ENCODE measurements at places on chromosomes 7 and 10.

GRCh38 chr10:27701938-27702537, 43.6 kb downstream of the MKX start:
- no peak for DNase-seq

DNA sequence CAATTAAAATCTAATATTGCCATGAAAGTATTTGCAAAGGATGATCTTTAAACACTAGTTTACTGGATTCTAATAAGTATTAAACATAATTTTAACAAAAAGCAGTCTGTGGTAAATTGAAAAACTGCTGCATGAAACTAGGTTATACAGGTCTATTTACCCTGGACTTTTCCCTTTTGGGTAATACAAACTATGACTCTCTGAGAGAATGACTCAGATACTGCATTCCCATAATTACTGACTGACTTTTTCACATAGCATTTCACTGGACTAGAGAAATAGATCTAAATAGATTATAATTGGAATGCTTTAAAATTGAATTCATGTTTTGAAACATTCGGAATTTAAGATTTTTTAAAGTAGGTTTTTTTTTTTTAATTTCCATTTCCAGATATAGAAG, 395.7 kb downstream of the THSD7A start:
- no peak for DNase-seq

DNA sequence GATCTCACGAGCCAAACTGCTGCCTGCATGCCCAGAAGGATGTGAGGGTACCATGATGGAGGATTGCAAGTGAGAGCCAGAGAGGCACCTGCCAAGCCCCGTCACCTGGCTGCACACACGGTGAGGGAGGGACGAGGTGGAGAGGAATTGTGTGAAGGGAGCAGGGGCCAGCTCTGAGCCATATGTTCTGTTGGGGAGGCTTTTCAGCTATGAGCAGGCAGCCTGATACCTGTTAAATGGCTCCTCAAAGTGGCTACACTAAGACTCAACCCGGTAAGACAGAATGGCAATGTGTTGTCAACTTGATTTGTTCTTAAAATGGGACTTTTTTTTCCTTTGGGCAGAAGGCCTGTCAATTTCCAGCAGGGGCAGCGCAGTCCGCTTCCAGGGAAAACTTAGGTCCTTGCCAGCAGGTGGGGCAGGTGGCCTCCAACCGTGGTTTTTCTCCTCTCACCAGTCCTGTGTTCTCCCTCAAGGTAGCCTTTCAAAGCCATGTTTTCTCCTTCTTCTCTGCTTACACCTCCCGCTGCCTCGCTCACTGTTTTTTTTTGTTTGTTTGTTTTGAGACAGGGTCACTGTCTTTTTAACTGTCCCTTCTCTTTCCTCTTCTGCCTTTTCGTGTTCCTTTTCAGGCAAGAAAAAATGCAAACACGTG, 57.7 kb upstream of the ZNRF2 start:
- DNase-seq: no peak

DNA sequence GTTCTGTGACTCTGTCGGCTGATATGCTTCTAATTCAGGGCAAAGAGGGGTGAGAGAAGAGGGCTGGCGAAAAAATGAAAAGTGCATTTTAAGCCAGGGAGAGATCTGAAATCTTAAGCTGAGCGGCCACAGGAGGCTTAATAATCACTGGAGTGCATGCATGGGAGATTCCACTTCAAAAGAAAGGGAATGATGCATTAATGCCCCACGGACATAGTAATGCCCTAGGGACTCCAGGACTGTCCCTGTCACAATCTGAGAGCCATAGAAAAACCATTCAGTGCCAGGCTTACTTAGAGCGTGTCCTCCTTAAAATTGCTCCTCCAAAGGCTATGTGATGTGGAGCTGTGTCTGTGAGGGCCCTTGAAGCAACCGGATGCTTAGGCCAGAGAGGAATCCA, 75.1 kb downstream of the NHLRC2 start:
- DNase-seq: no peak

DNA sequence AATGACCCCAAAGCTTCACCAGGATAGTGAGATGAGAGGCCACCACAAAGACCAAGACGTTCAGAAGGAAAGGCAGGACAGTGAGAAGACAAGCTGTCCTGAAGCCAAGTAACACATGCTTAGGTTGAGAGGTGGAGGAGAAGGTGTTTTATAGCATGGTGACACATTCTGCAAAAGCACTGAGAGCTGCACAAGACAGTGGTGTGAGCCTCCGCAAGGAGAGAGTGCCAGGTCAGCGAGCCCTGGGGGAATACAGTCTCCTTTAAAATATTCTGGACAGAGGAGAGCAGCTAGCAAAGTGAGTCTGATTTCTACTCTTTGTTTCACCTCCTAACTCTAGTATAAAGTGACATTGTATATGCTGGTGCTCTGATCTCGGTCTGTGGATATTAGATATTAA, 68.0 kb upstream of the VKORC1L1 start:
- DNase-seq: no peak

DNA sequence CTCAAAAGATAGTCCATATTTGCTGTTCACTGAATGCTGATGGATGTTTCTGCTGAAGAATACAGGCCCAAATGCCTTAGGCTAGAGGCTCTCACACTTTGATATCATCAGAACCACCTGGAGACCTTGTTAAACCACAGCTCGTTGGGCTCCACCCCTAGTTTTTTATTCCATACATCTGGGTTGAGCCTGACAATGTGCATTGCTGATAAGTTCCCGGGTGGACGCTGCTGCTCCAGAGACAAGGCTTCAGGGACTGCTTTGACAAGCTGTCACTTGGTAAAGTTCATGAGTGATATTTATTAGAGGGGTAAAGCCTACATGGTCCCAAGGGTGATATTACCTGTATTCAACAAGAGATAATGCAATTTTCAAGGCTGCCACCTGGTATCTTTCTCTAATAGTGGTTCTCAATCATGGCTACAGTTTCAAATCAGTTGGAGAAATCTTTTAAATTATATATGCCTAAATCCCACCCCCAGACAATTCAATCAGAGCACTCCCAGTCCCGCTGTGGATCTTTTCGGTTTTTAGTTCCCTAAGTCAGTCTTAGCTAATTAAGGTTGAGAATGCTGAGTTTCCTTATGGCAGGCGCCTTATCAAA, 107.1 kb upstream of the GSDME start:
- no peak for DNase-seq

DNA sequence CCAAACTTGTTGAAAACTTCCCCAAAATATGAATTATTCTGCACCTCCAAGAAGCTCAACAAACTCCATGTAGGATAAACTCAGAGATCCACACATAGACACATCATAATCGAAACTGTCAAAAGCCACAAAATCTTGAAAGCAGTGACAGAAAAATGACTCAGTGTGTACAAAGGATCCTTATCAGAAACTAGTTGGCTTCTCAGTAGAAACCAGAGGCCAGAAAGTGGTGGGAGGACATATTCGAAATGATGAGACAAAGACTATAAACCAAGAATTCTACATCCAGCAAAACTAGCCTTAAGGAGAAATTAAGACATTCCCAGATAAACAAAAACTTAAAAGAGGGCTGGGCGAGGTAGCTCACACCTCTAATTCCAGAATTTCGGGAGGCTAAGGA, 38.5 kb downstream of the MCMBP start:
- no peak for DNase-seq

GRCh38 chr10:97179731-97180362, 5.9 kb downstream of the SLIT1 start:
- no peak for DNase-seq

DNA sequence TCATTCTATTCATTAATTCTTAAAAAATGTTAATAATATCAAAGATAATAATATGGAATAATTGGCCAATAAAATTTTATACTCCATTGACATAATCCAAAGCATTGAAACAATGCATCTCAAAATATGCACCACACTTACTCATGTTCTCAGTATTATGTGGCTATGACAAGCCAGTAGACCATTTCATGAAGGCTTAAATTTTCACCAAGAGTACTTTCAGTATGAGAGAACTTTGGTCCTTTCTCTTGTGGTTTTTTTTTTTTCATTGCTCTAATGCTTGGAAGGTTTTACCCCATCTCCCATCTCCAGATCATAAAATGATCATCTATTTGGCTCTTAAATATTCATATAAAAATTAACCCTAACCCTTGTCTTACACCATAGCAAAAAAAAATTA, 45.5 kb upstream of the TMEM140 start:
- DNase-seq: no peak

DNA sequence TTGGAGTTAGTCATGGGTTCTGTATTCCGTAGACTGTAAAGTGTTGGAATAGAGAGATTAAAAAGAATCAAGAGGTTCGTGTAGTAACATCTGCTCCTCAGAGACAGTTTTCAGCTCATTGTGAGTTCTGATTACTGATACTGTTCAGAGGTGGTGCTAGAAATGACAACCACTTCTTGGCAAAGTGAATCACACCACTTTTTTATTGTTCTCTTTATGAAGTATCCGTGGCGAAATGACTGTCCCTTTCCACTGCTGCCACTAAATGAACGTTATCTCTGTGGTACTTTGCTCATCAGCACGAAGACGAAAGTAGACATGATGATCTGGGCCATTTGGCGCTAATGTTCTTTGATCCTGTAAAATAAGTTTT, 860 bp downstream of the RPP30 start:
- DNase-seq: no peak

DNA sequence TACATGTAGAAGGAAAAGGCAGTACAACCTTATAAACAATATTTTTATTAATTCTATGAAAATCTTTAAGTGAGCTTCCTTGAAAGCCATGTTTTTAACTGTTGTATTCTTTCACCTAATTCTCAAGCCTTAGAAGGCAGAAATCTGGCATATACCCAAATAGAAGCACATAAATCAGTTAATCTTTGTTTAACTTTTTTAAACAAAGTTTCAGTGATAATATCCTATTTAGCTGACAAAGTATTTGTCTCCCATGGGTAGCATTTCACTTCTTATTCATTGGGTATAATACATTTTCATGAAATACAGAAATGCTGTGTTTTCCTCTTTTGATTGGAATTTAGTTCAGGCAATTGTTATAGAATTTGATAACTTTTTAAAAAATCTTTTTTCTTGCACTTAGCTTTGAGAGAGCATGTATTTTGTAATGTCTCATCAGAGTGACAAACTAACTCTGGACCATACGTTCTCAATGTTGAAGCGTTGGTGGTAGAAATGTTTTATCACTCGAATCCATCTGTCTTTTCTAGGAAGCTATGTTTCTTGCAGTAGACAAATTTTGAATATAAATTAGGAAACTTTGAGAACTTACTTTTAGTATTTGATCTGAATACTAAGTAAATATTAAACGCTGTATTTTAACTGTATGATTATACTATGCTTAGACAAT, 78.1 kb downstream of the CREM start:
- DNase-seq: no peak

- DNase-seq: no peak
These were observed 23.3 kb upstream of the INPP5F start for GRCh38 chr10:119702583-119702982.

GRCh38 chr7:116942504-116942903, 10.8 kb upstream of the ST7 start:
- DNase-seq: no peak

DNA sequence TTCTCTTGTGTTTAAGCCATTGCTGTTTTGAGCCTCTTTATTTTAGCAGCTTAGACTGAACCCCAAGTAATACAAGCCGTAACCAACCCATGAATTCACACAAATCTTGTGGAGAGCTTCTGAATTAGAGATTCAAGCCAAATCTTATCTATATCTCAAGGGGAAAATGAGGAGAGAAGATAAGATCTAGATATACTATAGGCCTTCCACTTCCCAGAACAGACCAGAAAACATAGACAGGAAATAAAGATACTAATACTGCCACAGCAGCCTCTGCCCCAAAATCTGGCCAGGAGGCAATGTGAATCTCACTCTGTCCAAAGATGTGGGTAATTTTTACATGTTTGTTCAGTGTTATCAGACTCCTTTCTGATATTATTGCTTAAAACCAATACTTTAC, 307.2 kb downstream of the PTEN start:
- no peak for DNase-seq

- DNase-seq: peak; percentile 70
These were observed 249.9 kb downstream of the IPMK start for GRCh38 chr10:58017719-58018367.

DNA sequence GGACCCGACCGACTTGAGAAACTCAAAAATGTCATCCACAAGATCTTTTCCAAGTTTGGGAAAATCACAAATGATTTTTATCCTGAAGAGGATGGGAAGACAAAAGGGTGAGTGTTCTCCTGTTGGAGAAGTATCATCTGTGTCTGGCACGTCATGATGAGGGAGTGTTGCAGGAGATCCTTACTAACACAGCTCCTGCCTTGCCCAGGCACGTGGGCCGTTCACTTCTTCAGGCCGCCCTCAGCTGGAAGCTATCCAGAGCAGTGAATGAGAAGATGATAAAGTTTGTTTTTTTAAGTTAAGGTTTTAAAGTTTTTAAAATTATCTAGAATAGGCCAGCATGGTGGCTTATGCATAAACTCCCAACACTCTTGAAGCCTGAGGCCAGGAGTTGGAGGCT, 6.2 kb downstream of the EIF3B start:
- no peak for DNase-seq

DNA sequence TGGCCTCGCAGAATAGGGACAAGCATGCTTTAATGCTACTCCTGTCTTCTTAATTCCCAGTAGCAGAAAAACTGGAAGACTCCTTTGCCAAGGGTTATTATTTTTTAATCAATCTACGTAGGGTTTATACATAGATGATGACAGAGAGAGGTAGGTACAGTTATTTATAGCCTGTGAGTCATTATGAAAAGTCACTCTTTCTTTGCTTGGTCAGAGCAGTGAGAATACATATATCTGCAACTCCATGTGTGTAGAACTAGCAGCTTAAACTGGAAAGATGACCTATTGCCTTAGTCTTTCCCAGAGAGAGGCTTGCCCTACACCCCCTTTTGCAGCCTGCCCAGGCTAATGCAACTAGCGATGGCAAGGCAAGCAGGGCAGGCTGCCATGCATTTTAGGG, 1050.6 kb downstream of the NRG3 start:
- DNase-seq: no peak

- DNase-seq: no peak
These were observed 355.9 kb upstream of the TMEM229A start for GRCh38 chr7:124388751-124389150.

GRCh38 chr10:17643339-17643754, 604 bp upstream of the STAM start:
- DNase-seq: no peak

- DNase-seq: no peak
These were observed 11.8 kb upstream of the TSPAN12 start for GRCh38 chr7:120869700-120870099.

DNA sequence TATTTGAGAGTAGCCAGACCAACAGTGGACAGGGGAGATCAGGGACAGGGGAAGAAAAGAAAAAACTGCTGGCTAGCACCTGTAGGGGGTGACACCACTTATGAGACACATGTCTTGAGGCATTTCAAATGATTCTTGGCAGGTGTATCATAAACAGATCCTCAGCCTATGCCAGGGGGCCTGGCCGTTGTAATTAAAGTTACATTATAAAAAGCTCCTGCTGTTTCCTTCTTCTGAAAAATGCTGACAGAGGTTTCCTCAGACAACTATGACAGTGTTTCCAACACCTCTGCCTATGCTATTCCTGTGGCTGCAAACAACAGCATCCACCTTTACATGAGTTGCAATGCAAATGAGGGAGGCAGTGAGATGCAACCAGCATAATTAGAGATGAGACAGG, 281.0 kb upstream of the PTER start:
- DNase-seq: no peak

Measured in AG04449 (cell line).